ENCODE measurements at places on chromosomes 1 and 21.

DNA sequence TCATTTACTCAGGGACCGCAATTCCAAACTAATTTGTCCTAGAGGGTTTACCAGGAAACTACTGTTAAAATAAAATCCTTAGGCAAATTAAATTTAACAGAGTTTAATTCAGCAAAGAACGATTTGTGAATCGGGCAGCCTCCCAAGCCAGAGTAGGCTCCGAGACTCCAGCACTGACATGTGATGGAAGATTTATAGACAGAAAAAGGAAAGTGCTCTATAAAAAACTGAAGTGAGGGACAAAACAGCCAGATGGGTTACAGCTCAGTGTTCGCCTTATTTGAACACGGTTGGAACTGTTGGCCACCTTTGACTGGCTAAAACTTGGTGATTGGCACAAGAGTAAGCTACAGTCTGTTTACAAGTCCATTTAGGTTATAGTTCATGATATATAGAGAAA, 35.2 kb upstream of the RCSD1 start:
- no peak for DNase-seq

- no peak for DNase-seq
Measured at GRCh38 chr1:77671836-77672235, 10.6 kb downstream of the ZZZ3 start.

GRCh38 chr1:212127221-212127620, 91.7 kb downstream of the DTL start:
- no peak for DNase-seq

- DNase-seq = no peak
Measured at GRCh38 chr1:117068580-117068979, 8.5 kb downstream of the TTF2 start.

GRCh38 chr1:55654750-55655149, 439.6 kb upstream of the USP24 start:
- DNase-seq = no peak

DNA sequence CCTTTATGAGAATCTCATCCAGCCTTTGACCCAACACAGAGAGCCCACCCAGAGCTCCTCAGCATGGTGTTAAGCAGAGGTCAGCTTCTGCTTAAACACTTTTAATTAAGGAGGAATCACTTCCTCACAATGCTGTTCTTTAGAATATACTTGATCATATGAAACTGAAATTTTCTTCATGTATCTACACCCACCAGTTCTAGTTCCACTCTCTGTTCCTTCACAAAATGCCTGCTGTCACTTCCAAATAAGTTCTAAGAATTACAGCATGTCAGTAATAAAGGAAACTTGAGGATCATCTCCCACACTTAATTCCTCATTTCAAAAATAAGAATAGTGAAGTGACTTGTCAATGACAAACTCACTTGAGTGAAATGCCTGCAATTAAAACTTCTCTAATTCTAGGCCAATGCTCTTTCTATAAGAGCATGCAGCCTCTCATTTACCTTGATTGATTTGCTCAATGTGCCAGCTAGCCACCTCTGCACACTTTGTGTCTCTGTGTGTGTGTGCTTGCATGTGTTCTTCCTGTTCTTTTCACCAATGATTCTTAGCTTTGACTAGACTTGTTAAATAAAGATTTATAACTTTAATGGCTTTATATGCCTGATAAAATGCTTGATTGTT, 356.3 kb downstream of the PLPP3 start:
- no peak for DNase-seq

DNA sequence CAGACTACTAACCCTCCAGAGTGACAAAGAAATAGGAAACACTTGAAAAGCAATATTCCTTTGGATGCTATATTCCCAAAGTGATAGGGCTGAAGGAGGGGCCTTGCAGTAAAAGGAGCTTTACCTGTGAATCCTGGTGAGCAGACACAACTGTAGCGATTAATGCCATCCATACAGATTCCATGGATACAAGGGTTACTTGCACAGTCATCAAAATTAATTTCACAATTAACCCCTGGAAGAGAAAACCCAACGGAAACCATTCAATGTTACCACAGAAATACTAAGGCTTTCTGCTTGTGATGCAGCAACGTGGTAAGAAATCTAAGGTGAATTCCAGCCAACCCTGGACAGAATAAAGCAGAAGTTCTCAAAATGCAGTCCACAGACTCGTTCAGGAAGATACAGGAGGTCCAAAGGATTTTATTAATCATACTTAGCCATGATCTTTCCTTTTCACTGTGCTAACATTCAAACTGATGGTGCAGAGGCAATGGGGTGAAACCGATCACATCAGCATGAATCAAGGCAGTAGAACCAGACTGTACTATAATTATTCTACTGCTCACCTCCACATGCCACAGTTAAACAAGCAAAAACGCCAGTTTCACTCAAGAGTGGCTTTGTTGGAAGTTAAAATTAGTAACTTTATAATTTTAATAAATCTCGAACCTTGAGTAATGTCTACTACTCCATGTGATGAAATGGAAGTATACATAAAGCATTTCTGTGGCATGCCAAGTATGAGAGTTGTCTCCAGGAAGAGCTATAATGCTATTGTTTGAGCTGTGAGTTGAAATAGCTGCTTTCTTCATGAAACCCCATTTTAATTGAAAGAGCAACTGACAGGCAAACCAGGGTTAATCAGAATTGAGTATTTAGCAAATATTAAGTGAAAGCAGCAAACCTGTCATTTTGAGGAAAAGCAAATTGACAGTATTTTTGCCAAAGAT, 63.2 kb upstream of the ADAM30 start:
- no peak for DNase-seq

GRCh38 chr1:212035835-212036605, 472 bp downstream of the DTL start:
- no peak for DNase-seq

- DNase-seq = no peak
Measured at GRCh38 chr1:223834660-223835263, 11.0 kb downstream of the TP53BP2 start.

GRCh38 chr1:15305468-15305770, 58.4 kb downstream of the FHAD1 start:
- no peak for DNase-seq

DNA sequence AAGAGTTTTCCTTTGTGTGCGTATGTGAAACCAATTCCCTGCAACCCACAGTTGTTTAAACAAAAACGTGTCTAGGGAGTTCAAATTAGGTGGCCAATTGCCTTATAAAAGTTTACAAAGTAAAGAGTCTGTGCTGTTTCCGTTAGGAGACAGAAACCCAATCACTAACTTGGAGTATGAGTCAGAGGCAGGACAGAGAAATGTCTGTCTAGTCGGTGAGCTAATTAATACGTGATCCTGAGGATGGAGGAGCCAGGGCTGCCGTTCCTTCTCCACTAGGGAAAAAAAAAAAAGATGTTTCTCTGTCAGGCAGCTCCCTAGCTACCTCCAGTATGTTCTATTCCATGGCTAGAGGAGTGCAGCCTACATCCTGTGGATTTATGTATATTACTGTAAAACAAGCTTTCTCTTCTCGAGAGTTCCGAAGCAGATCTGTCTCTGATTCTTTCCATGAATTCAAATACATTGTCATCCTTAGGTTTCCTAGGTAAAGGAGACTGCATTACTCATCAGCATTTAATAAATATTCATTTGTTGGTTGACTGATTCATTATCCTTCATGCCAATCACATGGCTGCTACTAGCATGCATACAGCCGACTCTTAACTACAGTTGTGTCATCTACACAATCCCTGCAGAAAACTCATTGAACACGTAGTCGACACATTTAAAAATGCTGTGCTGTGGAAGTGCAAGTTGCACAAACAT, 430.6 kb downstream of the KIF26B start:
- DNase-seq = no peak

DNA sequence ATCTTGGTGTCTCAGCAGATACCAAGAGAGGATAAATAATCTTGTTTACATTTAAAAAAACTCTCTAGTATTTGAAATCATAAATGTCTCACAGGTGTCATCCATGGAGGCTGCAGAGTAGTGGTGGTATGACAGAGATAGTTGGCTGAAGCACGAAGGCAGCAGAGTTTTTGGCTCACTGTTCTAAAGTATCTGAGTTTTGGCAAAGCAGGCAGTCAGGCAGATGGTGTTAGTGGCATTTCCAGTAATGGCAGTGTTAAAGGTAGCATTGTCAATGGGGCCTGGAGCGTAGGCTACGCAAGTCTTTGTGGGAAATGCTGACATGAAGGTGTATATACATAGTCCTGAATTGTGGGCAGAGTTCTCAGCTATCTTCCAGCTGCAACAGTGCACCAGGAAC, 68.5 kb upstream of the HSD17B7 start:
- no peak for DNase-seq

- DNase-seq = no peak
Measured at GRCh38 chr1:145962157-145963102, 1.9 kb downstream of the ANKRD34A start.

DNA sequence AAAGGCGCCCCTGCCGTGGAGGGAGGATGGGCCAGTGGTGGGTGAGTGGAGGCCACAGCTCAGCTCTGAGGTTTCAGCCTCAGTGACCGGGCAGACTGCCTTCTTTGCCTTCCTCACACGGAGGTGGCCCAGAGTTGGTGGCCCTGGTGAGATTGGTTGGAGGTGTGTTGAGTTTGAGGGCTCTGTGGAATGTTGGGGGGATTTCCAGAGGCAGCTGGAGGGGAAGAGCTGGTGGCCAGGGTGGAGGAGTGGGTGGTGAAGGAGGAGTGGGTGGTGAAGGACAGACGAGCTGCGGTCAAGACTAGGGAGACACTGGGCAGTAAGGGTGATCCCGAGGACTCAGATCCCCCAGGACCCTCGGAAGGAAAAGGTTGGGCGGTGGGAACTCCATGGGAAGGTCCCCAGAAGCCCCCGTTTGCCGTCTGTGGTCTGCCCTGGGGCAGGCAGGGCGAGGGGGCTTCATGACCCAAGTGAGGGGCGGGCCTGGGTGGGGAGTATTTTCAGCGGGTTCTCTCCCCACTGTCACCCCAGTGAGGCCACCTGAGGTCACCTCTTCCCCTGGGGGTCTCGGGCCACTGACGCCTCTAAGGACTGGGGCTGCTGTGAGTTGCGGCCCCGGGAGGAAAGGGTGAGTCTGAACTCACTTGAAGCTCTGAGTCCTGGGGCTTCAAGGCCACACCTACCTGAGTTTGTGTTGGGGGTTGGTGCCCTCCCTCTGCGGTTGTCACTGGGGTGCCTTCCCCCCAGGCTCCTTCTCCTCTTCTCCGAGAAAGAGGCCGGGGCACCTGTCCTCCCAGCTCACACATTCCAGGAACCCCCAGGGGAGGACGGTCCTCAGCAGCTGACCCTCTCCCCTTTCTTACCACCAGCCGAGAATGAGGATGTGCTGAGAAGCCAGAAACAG, 22.7 kb upstream of the PIK3CD start:
- DNase-seq = no peak

GRCh38 chr1:206892351-206892984, 4.8 kb upstream of the IL24 start:
- no peak for DNase-seq

DNA sequence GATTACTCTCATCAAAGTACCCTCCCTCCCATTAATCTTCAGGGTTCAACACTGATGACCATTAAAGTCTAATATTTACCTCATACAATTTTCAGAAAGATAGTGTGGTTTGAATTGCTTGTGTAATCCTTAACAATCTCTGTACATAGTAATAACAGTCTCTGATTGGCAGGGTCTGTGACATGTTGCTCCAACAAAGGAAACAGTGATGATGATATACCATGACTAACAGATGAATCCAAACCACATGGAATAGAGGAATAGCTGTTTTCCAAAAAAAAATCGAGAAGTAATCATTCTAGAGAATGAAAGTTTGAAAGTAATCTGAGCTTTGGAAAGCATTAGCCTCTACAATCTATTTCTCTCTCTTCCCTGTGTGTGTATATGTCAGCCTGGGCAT, 610.1 kb upstream of the NEGR1 start:
- no peak for DNase-seq

DNA sequence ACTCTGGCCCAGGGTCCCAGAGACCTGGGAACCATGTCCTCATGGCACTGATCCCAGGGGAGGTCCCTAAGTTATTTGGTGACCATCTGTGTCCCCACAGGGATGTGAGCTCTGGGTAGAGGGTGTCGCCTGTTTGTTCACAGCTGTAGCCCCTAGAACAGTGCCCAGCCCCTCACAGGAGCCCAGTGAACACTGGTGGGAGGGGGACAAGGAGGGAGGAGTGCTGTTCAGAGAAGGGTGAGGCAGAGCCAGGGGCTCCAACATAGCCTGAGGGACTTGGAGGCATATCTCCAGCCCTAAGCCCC, 450.4 kb downstream of the MATN1 start:
- no peak for DNase-seq

GRCh38 chr1:3585940-3586568, 25.3 kb downstream of the MEGF6 start:
- no peak for DNase-seq

DNA sequence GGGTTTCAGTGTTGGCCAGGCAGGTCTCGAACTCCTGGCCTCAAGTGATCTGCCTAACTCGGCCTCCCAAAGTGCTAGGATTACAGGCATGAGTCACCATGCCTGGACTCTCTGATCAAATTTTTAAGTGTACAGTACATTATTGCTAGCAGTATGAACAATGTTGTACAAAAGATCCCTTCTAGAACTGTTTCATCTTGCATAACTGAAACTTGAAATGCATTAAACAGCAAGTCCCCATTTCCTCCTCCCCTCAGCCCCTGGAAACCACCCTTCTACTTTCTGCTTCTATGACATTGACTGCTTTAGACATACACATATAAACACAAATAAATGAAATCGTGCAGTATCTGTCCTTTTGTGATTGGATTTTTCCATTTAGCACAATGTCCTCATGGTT, 463.4 kb downstream of the PTPRC start:
- DNase-seq = no peak

GRCh38 chr21:46622226-46622625, 13.2 kb upstream of the PRMT2 start:
- no peak for DNase-seq

GRCh38 chr1:177589166-177589565, 380.7 kb downstream of the SEC16B start:
- no peak for DNase-seq

DNA sequence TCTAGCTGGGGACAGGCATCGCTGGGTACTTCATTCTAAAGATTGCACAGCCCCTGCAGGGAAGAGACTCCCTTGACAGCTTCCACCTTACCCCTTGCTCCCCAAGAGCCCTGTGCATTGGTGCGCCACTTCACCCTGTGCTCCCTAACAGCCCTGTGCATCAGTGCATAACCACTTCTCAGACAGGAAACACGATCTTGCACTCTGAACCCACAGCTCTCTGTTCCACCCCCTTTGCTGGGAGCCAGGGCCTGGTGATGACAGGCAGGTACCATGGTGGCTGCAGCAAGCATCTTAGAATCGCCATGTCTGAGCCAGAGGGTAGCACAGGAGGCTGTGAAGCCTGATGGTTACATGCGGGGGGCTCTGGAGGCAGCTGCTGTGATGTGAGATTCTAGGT, 5.0 kb downstream of the ALPL start:
- no peak for DNase-seq

- no peak for DNase-seq
Measured at GRCh38 chr1:52877554-52877953, 35.0 kb downstream of the ZYG11A start.

GRCh38 chr21:29148530-29148929, 18.1 kb downstream of the MAP3K7CL start:
- no peak for DNase-seq

- DNase-seq = no peak
Measured at GRCh38 chr1:77394166-77394565, 112.3 kb downstream of the AK5 start.

- no peak for DNase-seq
Measured at GRCh38 chr1:228207851-228208821, at the start of gene OBSCN. Gene OBSCN, plus strand, starts transcription at chr1:228208044. Its CDS starts 3,740 bp downstream, at chr1:228211784.

All from vagina (tissue), 2 donors.